ENCODE measurements at places on chromosomes 5 and 9.

DNA sequence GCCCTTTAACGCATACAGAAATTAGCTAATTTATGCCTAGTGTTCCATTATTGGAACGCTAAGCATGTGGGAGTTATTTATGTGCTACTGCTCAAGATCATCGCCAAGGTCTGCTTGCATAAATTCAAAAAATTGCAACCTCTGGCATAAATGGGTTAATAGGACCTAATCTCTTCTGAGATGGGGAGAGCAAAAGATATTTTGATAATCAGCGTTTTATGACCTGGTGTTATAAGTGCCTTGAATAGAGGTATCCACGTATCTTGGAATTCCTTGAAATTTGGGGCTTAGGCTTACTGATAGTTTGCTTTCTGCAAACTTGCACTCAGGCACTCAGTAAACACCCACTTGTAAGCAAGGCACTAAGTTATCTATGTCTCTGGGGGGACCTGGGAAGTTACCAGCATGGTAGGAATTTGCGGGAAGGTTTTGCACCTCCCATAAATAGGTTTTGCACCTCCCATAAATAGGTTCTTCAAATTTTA lies 1.8 kb downstream of the SUB1 start:
- DNase-seq: no peak

DNA sequence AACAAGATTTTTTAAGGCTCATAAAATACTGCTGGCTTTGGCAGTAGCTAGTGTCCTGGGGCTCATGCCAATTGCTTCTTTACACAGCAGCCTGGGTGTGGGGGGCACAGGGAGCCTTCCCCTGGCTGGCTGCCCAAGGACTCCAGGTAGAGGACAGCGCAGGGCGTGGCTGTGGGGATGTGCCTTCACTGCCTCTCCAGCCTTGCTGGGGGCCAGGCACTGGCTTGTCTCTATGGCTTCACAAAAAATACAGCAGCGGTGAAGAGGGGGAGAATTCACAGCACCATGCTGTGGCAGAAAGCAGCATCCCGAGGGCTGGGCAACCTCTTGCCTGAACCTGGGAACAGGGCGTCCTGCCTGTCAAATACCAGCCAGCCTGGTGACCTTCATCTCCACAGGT lies 57.4 kb downstream of the DAP start:
- no peak for DNase-seq

GRCh38 chr9:23741351-23741750 lies 84.7 kb downstream of the ELAVL2 start:
- DNase-seq: no peak

GRCh38 chr5:172886974-172887501 lies 53.0 kb downstream of the ERGIC1 start:
- peak; percentile 83 for DNase-seq

GRCh38 chr9:74497748-74498620 lies 849 bp downstream of the RORB start:
- DNase-seq: no peak

- no peak for DNase-seq
Measured at GRCh38 chr9:95509851-95510708, 6.7 kb downstream of the PTCH1 start.

DNA sequence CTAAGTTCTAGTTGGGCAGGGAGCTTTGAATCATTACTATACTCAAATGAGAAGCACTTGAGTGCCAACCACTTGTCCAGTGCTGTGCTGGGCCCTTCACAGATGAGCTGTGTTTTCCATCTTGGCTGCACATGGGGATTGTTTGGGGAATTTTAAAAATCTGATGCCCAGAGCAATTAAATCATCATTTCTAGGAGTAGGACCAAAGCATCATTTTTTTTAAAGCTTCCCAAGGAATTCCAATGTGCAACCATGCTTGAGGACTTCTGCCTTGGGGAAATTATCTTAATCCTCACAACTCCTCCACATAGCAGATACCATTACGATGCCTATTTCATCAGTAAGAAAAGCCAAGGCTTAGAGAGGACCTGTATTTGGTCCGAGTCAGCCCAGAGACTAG lies 131.4 kb downstream of the TMEM174 start:
- peak; percentile 43 for DNase-seq

DNA sequence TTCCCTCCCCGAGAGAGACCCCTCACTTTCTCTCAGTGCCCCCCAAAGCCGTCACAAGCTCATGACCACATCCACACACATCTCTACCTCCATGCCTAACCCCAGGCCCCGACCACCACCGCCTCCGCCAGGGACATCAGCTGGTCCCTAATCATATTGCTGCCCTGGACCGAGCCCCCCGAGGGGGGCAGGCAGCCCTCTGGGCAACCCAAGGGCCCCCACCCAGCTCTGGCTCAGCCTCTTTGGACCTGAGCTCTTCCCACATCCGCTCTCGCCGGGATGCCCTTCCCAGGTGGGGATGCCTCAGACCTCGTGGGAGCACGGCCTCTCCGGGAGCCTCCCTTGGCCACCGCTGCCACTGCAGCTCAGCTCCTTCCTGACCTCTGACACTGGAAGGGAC lies 18.5 kb downstream of the LHX3 start:
- DNase-seq: no peak

- no peak for DNase-seq
Measured at GRCh38 chr9:136275655-136276429, 28.1 kb downstream of the CCDC187 start.

DNA sequence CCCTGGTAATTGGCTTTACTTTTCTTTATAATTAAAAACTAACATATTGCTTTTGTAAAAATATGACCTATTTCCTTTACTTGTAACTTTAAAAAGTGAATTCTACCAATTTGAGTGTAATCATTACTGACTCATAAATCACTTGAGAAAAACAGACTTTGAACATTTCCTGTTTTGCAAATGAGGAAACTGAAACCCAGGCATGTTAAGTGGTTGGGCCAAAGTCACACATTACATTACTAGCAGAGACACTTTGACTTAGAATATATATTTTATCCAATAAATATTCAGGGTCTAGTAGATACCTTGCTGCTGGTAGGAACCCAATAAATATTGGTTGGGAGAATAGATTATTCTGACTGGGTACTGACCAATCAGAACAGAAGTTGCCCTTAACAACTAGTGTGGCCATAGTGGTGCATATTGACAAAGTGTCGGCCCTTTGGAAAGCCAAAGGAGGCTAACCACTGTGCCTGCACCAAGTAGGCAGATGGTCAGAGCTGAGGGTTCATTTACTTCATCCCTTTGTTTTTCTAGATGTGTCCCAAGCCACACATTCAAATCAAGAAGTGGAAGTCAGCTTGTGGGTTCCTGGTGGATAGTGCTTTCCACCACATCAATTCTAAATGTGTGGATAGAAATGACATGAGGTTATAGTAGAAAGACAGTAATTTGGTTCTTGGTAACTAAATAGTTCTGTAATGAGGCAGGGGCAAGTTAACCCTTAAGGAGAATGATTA lies 365.1 kb upstream of the RIOK2 start:
- DNase-seq: no peak

DNA sequence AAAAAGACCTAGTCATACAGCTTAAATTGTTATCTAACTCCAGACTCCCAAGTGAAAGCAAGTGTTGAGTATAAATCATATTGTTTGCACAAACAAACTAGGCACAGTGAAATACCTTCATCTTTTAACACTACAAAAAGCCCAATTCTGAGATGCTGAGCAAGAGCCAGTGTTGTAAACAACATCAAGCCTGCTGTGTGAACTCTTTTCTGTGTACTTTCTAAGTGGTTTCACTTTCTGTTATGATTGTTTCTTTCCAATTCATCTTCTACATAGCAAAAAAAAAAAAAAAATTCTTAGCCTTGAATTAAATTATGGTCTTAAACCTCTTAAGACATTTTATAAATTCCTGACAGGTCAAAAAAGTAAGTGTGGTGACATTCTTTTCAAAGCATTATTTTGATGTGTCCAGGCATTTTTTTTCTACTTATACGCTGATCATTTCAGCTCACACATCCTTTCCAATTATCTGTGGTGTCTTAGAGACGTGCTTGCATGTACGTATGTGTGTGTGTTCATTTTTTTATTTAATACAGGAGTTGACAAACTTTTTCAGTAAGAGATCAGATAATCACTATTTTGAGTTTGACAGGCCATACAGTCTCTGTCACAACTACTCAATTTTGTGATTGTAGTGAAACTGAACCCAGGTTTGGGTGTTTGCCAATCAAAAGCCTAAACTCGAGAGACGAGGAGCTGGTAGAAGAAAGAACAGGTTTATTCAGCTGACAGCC lies 556.1 kb downstream of the CDH9 start:
- no peak for DNase-seq

DNA sequence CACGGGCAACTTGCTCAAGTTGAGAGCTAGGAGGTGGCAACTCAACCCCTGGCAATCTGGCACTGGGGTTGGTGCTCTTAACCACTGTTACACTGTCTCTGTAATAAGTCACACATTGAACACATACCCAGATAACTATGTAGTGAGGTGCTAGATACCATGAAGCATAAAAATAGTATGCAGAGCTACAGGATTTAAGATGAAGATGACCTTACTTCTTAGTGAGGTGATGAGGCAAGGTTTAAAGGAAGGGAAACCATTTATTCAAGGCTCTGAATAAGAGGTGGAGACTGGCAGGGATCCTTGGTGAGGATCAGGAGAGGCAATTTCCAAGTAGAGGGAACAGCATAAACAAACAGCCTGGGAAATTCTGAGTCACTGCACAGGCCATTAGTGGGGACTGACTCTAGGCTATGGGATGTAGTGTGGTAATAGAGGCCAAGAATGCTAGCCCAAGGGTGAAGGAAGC lies 67.6 kb upstream of the NR3C1 start:
- DNase-seq: no peak

DNA sequence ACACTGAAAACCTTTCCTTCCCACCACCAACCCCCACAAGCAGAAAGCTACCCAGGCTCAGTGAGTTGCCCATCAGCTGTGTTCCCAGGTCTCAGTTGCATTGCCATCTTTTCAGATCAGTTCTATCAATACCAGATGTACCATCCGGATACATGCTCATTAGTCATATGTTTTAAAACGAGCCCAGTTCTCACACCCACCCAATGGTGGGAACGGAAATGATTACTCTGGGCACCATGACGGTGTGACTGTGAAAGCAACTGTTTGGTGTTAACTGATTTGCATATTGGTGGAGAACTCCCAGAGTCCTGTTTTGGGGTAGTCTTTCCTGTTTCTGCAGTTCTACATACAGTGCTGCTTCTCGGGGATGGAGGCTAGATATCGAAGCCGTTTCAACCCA lies 212.3 kb downstream of the TRIM36 start:
- no peak for DNase-seq

DNA sequence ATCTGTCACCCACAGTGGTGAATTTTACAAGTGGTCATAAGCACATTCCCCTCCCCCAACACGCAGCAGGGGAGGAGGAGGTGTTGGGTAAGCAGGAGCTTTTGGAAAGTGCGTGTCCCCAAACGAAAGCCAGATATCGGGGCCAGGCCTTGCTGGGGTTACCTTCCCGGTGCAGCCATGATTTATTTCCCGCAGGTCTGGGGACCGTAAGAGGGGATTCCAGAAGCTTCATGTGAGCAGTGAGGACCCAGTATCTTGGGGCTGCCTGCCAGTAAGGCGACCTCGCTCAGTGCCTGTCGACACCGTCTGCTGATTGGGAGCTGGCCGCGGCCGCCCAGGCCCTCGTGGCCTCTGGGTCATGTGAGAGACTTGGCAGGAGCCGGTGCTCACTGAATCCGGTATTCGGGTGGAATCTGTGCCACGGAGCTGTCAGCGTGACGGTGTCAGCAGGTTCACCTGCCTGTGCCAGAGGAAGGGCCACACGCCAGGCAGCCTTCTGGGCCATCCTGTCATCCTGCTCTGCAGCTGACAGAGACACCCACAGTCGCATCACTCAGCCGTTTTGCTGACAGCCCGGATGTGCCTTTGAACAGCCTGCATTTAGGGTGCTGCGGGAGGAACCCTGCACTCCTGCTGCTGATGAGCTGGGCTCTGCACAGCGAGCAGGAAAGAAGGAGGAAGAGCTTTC lies 37.3 kb downstream of the SEC61B start:
- DNase-seq: peak; percentile 45

GRCh38 chr5:55820488-55820887 lies 30.7 kb upstream of the IL31RA start:
- DNase-seq: no peak

GRCh38 chr9:124696101-124696500 lies 75.0 kb downstream of the NR6A1 start:
- DNase-seq: no peak

GRCh38 chr5:65326922-65327321 lies 154.8 kb downstream of the ADAMTS6 start:
- no peak for DNase-seq

DNA sequence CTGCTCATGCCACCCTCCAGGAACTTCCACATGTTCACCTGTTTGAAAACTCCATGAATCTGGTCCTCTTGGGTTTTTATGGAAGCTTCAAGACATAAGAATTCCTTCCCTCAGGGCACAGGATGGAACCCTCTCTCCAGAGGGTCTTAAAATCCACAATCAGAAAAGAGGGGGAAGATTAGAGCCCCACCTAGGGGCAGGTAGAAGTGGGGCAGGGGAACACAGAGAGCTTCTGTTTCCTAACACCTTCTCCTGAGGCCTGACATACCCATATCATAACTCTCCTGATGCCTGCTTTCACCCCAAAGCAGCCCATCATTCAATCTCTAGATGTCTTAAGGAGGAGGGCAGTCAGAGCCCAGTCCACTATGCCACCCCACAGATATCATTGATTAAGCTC lies 1087.7 kb upstream of the ARRDC3 start:
- DNase-seq: no peak

GRCh38 chr9:137302449-137303150 lies 529 bp upstream of the NRARP start:
- DNase-seq: no peak

GRCh38 chr5:23820765-23821471 lies 313.5 kb downstream of the PRDM9 start:
- DNase-seq: peak; percentile 12

DNA sequence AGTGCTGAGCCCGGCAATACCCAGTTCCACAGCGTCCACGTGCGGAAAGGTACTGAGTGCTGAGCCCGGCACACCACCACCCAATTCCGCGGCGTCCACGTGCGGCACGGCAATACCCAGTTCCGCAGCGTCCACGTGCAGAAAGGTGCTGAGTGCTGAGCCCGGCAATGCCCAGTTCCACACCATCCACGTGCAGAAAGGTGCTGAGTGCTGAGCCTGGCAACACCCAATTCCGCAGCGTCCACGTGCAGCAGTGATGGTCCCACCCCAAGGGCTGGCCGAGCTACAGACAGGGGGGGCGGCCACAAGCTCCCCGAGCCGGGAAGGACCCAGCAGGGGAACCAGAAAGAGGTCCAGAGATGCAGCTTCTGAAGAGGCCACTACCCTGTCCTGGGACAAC lies 20.2 kb downstream of the SLC12A7 start:
- no peak for DNase-seq

Measured in retinal pigment epithelial cell (primary cell).